CD4-positive, CD25-positive, alpha-beta regulatory T cell (primary cell): ENCODE measurements at places on chromosomes 2 and 18. TPM values are rescaled to one million over a fixed set of nuclear protein-coding genes. Genes with fewer than 3 reads are reported as not detected.

The ACTG2 gene
- polyA plus RNA-seq: 4.5 TPM

The CGREF1 gene
- polyA plus RNA-seq: not detected

The SERPINB3 gene
- not detected for polyA plus RNA-seq

The HOXD13 gene
- polyA plus RNA-seq: not detected

The EPAS1 gene
- polyA plus RNA-seq: 0.31 TPM

The IL36B gene
- not detected for polyA plus RNA-seq

The C1QL2 gene
- not detected for polyA plus RNA-seq

The SATB2 gene
- not detected for polyA plus RNA-seq

The LYG1 gene
- polyA plus RNA-seq: not detected

The ALPP gene
- polyA plus RNA-seq: not detected

The KLHL14 gene
- 0.20 TPM for polyA plus RNA-seq

The ABCG8 gene
- 0.10 TPM for polyA plus RNA-seq

The GRB14 gene
- not detected for polyA plus RNA-seq

The NGEF gene
- not detected for polyA plus RNA-seq
